Adrenal gland (tissue), 19 donors: ENCODE measurements at places on chromosomes 12 and 14. TPM values are rescaled to one million over a fixed set of nuclear protein-coding genes. Genes with fewer than 3 reads are reported as not detected.

GRCh38 chr12:131829356-131829747 is 1.2 kb downstream of the MMP17 start:
- peaks cover 55% of the 10 kb centered on the region for H3K27me3 ChIP-seq
- no peak for DNase-seq
- peaks cover 4% of the 10 kb centered on the region for H3K4me1 ChIP-seq
- H3K27ac ChIP-seq: no peak overlapping the region
- H3K4me3 ChIP-seq: peak overlapping the region; percentile 51

DNA sequence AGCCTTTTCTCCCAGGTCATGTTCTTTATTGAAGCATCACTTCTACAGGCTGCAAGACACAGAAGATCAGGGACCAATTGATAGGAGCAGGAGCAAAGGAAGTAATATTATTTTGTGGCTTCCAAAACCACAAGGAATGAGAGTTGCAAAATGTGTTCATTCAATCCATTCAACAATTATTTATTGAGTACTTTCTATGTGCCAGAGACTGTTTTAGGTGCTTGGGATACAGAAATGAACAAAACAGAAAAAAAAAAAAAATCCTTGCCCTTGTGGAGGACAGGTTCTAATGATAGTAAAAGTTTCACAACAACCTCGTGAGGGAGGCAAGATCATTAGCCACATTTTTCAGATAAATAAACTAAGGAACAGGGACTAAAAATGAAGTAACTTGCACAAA is 20.1 kb upstream of the DACT1 start:
- H3K4me1 ChIP-seq: no peaks in the 10 kb centered on the region
- no peaks in the 10 kb centered on the region for H3K36me3 ChIP-seq
- H3K27me3 ChIP-seq: no peaks in the 10 kb centered on the region
- H3K27ac ChIP-seq: no peak overlapping the region
- no peak overlapping the region for H3K4me3 ChIP-seq
- DNase-seq: no peak

- H3K27me3 ChIP-seq: no peaks in the 10 kb centered on the region
- DNase-seq: peak; percentile 21
- H3K27ac ChIP-seq: no peak overlapping the region
- H3K36me3 ChIP-seq: no peaks in the 10 kb centered on the region
- H3K4me1 ChIP-seq: no peaks in the 10 kb centered on the region
These were observed 180.8 kb downstream of the C12orf50 start for GRCh38 chr12:87848248-87848868.

- peaks cover 3% of the 10 kb centered on the region for H3K27me3 ChIP-seq
- no peak for DNase-seq
- no peak overlapping the region for H3K27ac ChIP-seq
- no peaks in the 10 kb centered on the region for H3K4me1 ChIP-seq
These were observed 53.1 kb upstream of the KCNA1 start for GRCh38 chr12:4856596-4856995.

- H3K36me3 ChIP-seq: no peaks in the 10 kb centered on the region
- no peaks in the 10 kb centered on the region for H3K4me1 ChIP-seq
- no peak overlapping the region for H3K27ac ChIP-seq
- DNase-seq: no peak
- no peak overlapping the region for H3K4me3 ChIP-seq
- H3K27me3 ChIP-seq: no peaks in the 10 kb centered on the region
These were observed 75.1 kb upstream of the NUDT4 start for GRCh38 chr12:93302331-93303229.

- no peaks in the 10 kb centered on the region for H3K27me3 ChIP-seq
- peaks cover 13% of the 10 kb centered on the region for H3K4me1 ChIP-seq
- H3K4me3 ChIP-seq: no peak overlapping the region
- H3K27ac ChIP-seq: peak overlapping the region; percentile 91
- DNase-seq: peak; percentile 96
These were observed 5.6 kb upstream of the CRIP1 start for GRCh38 chr14:105480807-105481801.

- H3K4me3 ChIP-seq: no peak overlapping the region
- no peak overlapping the region for H3K27ac ChIP-seq
- no peaks in the 10 kb centered on the region for H3K4me1 ChIP-seq
- no peaks in the 10 kb centered on the region for H3K36me3 ChIP-seq
- no peaks in the 10 kb centered on the region for H3K27me3 ChIP-seq
These were observed 134.9 kb upstream of the CPNE8 start for GRCh38 chr12:39040275-39040674.

GRCh38 chr12:125453751-125454150 is 388.5 kb downstream of the AACS start:
- no peak for DNase-seq
- no peaks in the 10 kb centered on the region for H3K36me3 ChIP-seq
- H3K27ac ChIP-seq: no peak overlapping the region

- H3K27ac ChIP-seq: peak overlapping the region; percentile 73
- H3K4me1 ChIP-seq: peaks cover 93% of the 10 kb centered on the region
- DNase-seq: peak; percentile 95
- H3K27me3 ChIP-seq: no peaks in the 10 kb centered on the region
- H3K36me3 ChIP-seq: no peaks in the 10 kb centered on the region
- H3K4me3 ChIP-seq: no peak overlapping the region
These were observed 97.9 kb downstream of the RFLNA start for GRCh38 chr12:124392667-124393413.

DNA sequence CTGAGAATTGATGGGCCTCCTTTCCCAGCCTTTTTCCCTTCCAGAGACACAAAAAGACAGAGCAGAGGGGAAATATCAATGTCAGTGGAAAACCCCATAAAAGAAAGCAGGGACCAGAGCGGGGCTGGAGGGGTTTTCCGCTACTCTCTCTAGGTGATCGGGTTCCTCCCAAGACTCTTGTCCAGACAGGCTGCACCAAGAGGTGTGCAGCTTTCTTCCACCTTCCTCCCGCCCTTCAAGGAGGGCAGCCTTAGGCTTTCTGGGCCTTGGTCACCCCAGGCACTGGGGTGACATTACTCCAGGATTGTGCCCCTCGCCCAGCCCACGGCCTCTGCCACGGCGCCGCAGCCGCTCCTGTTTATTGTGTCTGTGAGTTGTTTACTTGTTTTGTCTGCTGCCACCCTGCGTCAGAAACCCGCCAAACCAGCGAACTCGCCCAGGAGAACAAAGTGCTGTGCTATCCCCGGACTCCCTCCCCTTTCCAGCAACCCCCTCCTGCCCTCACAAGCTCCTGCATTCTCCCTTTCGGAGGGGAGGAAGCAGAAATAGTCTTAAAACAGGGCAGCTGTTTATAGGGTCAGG is 6.7 kb upstream of the HOXC6 start:
- no peaks in the 10 kb centered on the region for H3K36me3 ChIP-seq
- H3K27me3 ChIP-seq: no peaks in the 10 kb centered on the region
- H3K27ac ChIP-seq: no peak overlapping the region
- H3K4me1 ChIP-seq: peaks cover 11% of the 10 kb centered on the region
- H3K4me3 ChIP-seq: no peak overlapping the region

GRCh38 chr12:26340649-26341048 is 145.3 kb downstream of the SSPN start:
- H3K36me3 ChIP-seq: peaks cover 6% of the 10 kb centered on the region
- H3K27me3 ChIP-seq: no peaks in the 10 kb centered on the region
- no peak overlapping the region for H3K4me3 ChIP-seq
- H3K4me1 ChIP-seq: no peaks in the 10 kb centered on the region

GRCh38 chr14:105207460-105207901 is 26.4 kb upstream of the NUDT14 start:
- H3K27ac ChIP-seq: no peak overlapping the region
- H3K27me3 ChIP-seq: no peaks in the 10 kb centered on the region

DNA sequence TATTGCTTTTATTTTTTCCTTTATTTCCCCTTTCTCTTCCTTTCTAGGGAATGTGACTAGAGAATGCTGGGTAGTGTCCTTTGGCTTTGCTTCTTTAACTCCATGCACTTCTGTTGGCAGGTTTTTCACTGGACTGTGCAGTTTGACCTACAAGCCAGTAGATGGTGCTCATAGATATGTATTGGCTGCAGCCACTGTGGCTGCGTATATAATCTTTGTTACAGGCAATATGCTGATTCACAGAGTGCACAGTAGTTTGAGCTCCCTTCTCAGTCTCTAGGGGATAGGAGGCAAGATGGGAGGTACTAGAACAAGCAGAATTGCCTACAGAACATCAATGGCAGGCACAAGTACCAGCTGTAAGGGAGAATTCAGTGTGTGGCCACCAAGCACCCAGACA is 503.5 kb downstream of the LRFN5 start:
- H3K27me3 ChIP-seq: no peaks in the 10 kb centered on the region
- no peak for DNase-seq
- no peaks in the 10 kb centered on the region for H3K4me1 ChIP-seq

- H3K27me3 ChIP-seq: no peaks in the 10 kb centered on the region
- no peak overlapping the region for H3K4me3 ChIP-seq
- H3K27ac ChIP-seq: no peak overlapping the region
- no peaks in the 10 kb centered on the region for H3K36me3 ChIP-seq
These were observed 193.3 kb downstream of the ANO4 start for GRCh38 chr12:100987552-100988521.

DNA sequence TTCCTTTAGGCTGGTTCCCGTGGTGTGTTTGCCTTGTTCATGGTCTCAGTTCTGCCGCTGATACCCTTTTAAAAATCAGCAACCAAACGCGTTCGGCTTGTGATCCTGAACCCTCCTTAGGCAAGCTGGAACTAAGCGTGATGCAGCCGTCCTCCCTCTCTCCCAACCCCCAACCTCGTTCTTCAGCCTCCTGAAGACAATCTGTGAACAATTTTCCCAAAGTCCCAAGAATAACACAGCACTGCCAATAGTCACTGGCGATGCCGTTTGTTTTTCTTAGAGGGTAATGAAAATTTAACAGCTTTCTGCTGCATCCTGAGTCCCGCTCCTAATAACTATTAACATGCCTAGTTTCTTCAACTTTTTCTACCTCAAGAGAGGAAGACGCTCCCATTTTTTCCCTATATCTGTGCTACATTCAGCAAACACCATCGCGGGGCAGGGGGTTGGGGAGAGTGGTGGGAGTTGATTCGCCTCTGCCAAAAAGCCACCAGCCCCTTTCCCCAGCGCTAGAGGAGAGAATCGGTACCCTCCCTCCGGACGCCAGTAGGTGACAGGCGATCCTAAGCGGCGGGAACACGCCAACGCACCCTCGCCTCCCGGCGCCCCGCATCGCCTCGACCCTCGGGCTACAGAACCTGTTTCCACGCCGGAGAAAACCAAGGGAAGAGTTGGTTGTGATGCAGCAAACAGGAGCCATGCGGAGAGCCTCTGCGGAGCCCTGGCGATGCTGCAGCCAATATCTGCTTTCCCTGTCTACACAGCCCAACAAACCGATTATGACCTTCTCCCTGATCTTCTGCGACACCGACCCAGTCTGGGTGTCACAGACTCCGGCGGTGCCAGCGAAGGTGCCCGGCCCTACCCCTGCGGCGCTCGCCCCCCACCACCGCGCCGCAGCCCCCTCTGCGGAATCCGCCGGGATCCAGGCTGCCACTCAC is 752 bp downstream of the PRICKLE1 start:
- H3K4me3 ChIP-seq: peak overlapping the region; percentile 87
- DNase-seq: no peak
- no peaks in the 10 kb centered on the region for H3K4me1 ChIP-seq
- no peaks in the 10 kb centered on the region for H3K36me3 ChIP-seq

- peaks cover 39% of the 10 kb centered on the region for H3K27me3 ChIP-seq
- H3K4me3 ChIP-seq: no peak overlapping the region
- no peaks in the 10 kb centered on the region for H3K4me1 ChIP-seq
- H3K36me3 ChIP-seq: no peaks in the 10 kb centered on the region
- no peak for DNase-seq
- H3K27ac ChIP-seq: peak overlapping the region; percentile 50
These were observed 620 bp upstream of the NID2 start for GRCh38 chr14:52069307-52070050.

GRCh38 chr12:26402648-26403047 is 207.3 kb downstream of the SSPN start:
- no peak overlapping the region for H3K4me3 ChIP-seq
- no peak overlapping the region for H3K27ac ChIP-seq
- no peak for DNase-seq
- no peaks in the 10 kb centered on the region for H3K27me3 ChIP-seq
- H3K4me1 ChIP-seq: no peaks in the 10 kb centered on the region

GRCh38 chr12:93425736-93426411 is 15.9 kb downstream of the UBE2N start:
- no peak for DNase-seq
- no peaks in the 10 kb centered on the region for H3K36me3 ChIP-seq
- H3K4me3 ChIP-seq: no peak overlapping the region
- H3K4me1 ChIP-seq: peaks cover 10% of the 10 kb centered on the region

DNA sequence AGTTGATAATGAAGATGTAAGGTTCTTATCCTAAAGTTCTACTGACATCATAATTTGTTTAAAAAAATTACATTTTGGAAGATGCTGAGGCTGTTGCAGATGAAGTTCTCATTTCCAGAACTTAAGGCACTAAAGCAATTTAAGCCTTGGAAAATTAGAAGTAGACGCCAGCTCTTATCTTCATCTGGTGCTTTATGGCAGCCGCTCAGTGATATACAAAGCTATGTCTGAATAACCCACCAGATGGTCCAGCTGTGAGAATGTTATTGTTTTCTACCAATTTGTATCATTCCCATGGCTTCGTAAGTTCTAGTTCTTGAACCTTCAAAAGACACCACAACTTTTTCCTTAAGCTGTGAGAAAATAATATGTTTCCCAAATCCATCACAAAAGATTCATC is 212.1 kb upstream of the ARID2 start:
- no peaks in the 10 kb centered on the region for H3K27me3 ChIP-seq
- no peak overlapping the region for H3K4me3 ChIP-seq
- H3K27ac ChIP-seq: no peak overlapping the region
- H3K4me1 ChIP-seq: no peaks in the 10 kb centered on the region

DNA sequence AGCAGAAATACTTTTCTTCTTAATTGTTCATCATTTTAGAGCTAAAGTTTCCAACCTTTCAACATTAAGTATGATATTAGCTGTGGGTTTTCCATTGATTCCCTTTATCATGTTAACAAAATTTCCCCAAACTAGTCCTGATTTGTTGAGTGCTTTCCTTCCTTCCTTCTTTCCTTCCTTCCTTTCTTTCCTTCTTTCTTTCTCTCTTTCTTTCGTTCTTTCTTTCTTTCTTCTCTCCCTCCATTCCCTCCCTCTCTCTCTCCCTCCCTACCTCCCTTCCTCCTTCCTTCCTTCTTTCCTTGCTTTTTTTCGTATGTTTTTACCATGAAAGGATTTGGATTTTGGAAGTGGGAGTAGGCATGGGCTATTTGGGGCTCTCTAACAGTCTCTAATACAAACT is 133.5 kb downstream of the LMNTD1 start:
- H3K4me1 ChIP-seq: no peaks in the 10 kb centered on the region
- no peaks in the 10 kb centered on the region for H3K36me3 ChIP-seq

- no peak overlapping the region for H3K4me3 ChIP-seq
- DNase-seq: no peak
- H3K36me3 ChIP-seq: no peaks in the 10 kb centered on the region
- H3K27ac ChIP-seq: no peak overlapping the region
- no peaks in the 10 kb centered on the region for H3K27me3 ChIP-seq
These were observed 28.0 kb downstream of the SLC15A4 start for GRCh38 chr12:128795530-128796361.

Gene LRTM2
- not detected for total RNA-seq

Gene SMIM41
- total RNA-seq: 0.54 TPM

Gene KLRB1
- total RNA-seq: 0.18 TPM

Gene SIX6
- total RNA-seq: not detected

Gene NKX2-1
- not detected for total RNA-seq

Gene SLCO1B3
- not detected for total RNA-seq
